ENCODE measurements at places on chromosomes 16 and 17.

DNA sequence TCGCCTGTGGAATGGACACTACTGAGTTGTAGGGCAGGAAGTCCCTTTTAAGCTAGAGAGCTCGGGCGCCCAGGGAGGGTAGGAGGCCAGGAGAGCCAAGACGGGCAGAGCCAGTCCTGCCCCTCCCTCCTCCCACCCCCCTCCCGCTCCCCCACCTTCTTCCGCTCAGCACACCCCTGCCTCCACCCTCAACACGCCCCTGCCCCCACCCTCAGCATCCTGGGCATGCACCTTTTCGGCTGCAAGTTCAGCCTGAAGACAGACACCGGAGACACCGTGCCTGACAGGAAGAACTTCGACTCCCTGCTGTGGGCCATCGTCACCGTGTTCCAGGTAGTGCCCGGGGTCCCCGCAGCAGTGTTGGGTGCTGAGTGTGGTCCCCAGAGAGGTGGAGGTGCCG lies 18.3 kb downstream of the TPSG1 start:
- no peak for DNase-seq

GRCh38 chr16:71627731-71628181 lies 1.8 kb downstream of the MARVELD3 start:
- DNase-seq: no peak

DNA sequence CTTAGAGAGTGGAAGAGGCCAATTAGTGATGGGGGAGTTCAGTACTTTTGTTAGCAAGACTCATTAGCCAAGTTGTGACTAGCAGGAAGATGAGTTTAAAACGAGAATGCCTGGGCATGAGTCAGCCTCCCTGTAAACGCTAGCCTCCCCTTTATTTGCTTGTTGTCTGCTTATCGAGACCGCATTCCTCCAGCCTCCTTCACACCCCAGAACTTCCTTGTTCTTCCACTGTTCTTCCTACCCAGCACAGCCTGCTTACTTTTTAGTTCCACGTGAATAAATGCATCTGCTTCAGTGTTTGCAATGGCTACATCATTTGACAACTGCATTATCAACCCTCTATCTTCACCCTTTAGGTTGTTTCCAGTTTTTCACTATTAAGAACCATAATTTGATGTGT lies 20.2 kb upstream of the OR3A1 start:
- DNase-seq: no peak

DNA sequence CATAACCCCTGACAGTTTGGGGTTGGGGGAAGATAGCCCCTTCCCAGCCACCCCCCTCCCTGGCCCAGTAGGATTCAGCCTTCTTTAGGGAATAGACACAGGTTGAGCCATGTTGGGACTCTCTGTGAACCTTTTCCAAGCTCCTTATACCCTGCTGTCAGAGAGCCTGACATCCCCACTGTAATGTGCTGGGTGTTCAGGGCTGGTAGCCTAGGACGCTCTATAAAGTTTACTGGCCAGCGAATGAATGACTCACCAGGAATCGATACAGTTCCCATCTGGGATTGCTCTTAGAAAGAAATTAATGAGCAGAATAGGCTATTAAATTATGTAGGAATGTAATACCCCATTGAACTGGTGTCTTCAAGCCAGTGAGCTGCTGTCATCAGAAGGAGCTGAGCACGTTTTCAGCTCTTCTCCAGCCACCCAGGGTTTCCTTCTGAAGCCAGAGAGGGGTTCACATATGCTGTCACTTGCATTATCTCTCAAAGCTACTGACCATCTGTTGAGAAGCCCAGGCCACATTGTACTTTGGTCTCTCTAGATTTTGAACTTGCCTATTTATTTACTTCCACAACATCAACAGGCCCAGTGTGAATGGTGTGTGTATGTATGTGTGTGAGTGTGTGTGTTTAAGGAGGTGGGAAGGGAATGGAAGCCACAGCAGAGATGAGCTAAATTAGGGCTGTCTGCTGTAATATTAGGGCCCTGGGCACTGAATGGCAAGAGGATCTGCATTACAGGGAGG lies 64.9 kb downstream of the SPACA3 start:
- DNase-seq: no peak

- no peak for DNase-seq
Measured at GRCh38 chr17:1391577-1391976, 8.4 kb downstream of the YWHAE start.

GRCh38 chr17:82146663-82147654 lies 48.9 kb upstream of the FASN start:
- DNase-seq: no peak

DNA sequence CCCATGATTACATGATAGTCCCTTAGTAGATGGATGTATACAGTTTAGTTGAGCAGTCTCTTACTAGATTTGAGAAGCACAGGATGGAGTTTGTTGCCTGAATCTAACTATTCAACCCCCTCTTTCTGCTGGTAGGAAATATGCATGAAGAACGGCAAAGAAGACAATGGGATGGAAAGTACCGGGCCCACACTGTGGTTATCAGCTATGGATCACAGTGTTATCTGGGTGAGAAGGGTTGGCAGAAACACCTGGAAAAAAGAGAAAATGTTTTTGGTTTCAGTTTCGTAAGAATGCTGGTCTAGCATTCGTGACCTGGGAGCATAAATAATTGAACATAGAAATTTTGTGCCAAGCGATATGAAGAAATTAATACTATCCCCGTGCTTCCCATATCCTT lies 53.1 kb downstream of the ANKFN1 start:
- DNase-seq: no peak

- no peak for DNase-seq
Measured at GRCh38 chr16:15856182-15856581, 646 bp downstream of the MYH11 start.

- peak; percentile 3 for DNase-seq
Measured at GRCh38 chr16:82152641-82153112, 17.3 kb downstream of the MPHOSPH6 start.

DNA sequence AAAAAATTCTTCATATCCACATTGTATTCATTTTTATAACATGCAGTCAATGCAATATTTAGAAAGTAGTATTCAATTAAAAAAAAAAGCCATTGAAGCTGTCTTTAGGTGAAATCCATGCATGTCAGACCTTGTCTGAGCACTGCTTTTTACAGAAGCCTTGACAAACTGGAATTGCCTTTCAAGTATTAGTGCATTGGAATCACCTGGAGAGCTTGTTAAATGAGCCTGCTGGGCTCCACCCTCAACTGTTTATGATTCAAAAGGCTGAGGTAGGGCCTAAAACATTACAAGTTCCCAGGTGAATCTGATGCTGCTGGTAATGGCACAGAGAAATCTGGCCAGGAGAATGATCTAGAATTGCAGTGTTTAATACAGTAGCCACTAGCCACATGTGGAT lies 85.8 kb downstream of the HIC1 start:
- no peak for DNase-seq

DNA sequence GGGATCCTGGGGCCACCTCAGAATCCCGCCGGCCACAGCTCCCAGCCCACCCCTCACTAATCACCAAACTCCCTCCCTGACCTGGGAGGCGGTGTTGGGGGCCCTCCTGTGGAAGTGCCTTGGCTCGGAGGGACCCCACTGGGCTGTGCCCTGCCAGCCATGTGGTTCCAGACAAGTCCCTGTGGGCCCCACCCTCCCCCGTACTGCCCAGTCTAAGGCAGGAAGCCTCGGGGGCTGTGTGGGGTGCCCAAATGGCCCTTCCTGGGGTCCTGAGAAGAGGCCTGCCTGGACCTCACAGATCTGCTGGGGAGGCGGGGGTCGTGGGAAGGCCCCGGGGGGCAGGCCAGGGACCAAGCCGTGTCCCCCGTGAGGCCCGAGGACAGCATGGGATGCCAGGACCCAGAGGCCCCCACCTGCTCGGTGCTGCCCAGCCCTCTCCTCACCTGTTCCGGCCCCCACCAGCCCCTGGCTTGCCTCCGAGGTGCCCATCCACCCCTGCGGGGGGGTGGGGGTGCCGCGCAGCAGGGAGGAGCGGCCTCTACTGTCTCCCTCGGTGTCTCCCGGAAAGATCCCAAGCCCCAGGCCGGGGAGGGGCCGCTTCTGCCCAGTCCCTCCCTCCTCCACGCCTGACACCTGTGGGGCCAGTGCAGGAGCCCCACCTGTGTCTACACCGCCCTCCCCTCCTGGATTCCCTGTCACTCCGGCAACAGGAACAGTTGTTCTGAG lies 9.3 kb upstream of the KREMEN2 start:
- DNase-seq: no peak

DNA sequence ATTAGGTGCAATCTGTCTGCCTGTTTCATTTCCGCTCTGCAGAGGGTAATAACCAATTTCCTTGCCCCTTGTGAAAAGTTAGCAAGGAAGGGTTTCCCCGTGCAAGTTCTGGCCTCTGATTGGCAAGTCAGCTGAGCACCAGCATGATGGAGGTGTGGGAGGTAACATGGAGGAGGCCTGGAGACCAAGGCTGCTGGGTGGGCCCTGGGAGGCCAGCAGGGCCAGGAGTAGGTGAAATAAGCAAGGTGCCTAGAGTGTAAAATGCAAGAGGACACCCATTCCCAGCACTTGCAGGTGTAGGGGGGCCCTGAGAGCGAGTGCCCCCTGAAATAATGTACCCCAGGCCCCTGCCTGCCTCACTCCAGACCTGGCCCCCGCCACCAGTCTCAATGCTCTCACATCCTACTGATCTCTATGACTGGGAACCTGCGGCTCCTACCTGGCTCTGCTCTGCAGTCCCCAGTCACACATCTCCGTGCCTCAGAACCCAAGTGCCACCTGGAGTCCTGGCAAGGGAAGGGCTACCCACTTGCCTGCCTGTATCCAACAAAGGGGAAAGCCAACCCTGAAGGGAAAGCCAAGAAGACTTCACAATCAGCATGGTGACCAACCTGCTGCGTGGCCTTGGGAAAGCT lies 116.2 kb downstream of the C16orf78 start:
- no peak for DNase-seq

DNA sequence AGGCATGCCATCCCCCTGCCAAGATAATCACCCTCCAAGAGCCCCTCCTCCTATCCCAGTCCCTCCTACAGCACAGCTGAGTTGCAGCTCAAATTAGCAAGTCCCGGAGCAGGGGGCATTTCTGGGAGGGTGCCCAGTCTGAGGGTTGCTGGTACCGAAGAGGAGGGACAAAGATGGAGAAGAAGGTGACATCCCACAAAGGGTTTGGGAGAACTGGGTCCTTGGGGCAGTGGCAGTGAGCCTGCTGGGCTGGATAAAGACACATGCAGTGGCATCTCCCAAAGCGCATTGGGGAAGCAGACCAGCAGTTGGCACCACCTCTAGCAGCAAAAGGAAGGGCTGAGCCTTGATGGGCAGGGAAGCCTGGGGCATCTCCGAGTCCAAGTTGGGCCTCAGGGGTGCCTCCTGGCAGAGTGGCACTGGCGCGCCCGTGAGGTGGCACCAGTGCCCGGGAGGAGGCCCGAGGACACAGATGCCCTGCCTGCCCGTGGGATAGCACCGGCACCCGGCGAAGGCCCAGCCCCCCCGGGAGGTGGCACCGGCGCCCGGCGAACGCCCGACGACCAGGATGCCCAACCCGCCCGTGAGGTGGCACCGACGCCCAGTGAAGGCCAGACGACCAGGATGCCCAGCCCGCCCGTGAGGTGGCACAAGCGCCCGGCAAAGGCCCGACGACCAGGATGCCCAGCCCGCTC lies 622 bp downstream of the TOM1L2 start:
- DNase-seq: no peak

DNA sequence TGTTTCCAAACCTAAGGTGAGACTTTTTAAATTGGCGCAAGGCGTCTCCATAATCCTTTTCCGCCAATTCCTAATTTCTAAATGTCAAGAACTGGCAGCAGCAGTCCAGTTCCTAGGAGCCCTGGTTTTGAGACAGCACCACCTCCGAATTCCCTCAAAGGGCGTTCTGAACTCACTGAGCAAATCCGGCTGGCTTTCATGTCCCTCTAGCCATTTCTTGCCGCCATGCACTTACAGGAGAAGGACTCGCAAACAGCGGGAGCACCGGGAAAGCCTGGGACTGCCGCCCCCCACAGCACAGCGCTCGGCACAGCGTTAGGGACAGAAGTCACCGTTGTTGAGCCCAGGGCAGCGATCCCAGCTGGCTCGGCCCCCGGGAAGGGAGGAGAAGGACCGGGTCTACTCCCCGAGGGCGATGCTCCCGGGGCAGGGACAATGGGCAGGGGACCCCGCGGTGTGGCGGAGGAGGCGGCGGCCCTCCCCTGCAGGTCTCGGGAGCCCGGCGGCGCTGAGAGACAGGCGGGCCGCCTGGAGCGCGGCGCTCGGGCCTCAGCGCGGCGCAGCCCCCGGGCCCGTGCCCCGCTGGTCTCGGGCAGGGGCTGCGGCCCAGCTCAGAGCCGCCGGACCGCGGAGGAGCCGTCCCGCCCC lies 545 bp downstream of the ARHGAP17 start:
- no peak for DNase-seq

DNA sequence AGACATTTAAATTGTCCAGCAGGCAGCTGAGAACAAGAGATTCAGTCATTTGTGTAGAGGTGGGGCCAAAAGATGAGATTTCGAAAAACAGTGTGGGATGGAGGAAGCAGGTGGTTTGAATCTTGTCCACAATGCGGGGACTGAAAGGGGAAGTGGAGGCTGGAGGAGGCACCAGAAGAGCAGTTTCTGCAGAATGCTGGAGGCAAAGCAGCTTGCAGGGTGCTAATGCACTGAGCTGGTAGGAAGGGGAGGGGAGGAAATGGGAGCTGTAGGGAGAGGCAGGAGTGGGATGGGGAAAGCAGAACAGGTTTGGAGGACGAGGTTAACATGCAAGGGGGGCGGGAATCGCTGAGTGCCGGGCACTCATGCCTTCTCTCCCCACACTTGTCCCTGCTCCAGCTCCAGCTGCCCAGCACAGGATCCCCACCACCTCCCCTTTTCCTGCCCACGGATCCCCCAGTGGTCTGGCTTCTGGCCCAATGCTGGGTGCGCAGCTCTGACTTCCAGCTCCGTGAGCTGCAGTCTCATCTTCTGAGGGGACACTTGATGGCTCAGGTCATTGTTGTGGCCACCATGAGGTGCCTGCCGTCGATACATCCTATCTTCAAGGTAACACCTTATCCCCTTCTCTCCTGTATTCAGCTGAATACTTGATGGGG lies 9.4 kb downstream of the C17orf100 start:
- DNase-seq: no peak

DNA sequence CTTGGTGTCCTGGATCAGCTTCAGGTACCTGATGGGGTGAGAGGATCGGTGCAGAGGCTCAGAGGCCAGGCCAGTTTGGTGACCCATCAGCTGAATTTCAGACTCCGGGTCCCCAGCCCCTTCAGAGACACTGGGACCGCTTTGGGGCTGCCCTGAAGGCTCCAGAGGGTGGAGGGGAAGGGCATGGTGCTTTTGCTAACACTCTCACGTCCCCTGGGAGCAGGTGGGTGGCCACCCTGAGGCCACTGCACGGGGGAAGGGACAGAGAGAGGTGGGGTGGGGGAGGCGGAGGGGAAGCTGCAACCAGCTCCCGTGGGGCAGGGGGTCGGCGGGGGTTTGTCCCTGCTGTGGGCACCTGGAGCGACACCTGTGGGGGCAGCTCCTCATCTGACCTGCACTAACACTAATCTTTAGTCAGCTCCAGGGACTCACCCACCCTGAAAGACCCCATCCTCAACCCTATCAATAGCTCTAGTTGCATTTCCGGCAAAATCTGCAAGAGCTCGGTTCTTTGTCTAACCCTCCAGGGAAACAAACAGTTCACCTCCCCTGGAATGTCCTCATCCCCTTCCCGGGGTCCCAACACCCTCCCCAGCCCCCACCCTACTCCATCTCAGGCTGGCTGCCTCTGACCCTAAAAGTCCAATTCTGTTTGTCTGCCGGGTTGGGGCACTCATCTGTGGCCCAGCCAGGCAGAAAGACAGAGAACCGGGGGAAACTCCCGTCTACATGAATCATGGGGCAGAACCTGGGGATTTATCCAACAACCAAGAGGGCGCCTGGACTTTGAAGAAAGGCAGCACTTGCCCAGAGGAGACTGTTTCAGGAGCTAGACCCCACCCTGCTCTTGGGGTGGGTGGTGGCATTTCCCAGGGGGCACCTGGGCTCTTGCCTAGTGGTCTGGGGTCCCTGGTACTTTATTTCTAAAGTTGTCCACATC lies 91.9 kb upstream of the CBX4 start:
- peak; percentile 56 for DNase-seq

All from H54 (cell line).